ENCODE measurements at places on chromosomes 12 and 14.

DNA sequence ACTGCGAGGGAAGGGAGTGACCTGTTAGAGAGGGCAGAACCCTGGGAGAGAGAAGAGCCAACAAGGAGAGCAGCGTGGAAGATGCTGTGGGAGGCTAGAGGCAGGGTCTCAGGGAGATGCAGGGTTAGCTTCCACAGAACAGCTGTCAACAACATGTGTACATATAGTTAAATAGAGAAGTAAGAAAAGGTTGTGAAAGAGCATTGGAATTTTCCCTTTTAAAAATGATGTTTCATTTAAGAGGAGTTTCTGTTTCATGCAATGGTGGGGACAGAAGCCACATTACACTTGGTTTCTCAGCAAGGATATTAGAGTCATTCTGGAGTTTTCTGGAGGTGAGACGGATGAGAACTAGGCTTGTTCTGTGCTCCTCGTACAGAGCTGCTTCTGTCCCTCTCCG is 23.8 kb upstream of the TBC1D30 start:
- no peak for DNase-seq

- peak; percentile 39 for DNase-seq
Observed at GRCh38 chr12:69639400-69640016, 28.8 kb upstream of the LRRC10 start.

GRCh38 chr12:94589591-94590001 is 60.8 kb downstream of the TMCC3 start:
- DNase-seq: no peak

- DNase-seq: no peak
Observed at GRCh38 chr12:6807170-6807569, 14.5 kb upstream of the GPR162 start.

GRCh38 chr12:102487226-102487625 is 6.9 kb upstream of the IGF1 start:
- no peak for DNase-seq

GRCh38 chr12:101763246-101763931 is 24.1 kb upstream of the SYCP3 start:
- DNase-seq: no peak

- DNase-seq: no peak
Observed at GRCh38 chr12:113239288-113239771, 18.1 kb downstream of the TPCN1 start.

- DNase-seq: no peak
Observed at GRCh38 chr12:130161261-130162243, 712 bp upstream of the FZD10 start.

GRCh38 chr12:127546721-127547505 is 720.1 kb upstream of the TMEM132C start:
- no peak for DNase-seq

DNA sequence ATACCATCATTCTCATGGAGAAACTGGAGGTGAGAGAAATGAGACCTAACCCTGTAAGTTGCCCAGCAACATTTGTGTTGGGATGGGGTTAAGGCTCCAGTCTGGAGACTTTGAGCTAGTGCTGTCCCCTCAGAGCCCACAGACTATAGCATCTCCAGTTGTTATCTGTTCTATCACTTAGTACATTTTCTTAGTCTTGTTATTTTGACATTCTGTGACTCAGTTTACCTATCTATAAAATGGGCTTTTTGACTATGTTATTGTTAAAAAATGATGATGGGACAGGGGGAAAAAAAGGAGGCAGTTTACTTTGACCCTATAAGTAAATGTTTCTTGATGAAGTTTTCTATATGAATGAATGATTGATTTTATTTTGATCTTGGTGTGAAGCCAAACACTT is 45.8 kb upstream of the PTCSC3 start:
- no peak for DNase-seq

GRCh38 chr14:43898687-43899086 is 608.4 kb downstream of the FSCB start:
- no peak for DNase-seq

DNA sequence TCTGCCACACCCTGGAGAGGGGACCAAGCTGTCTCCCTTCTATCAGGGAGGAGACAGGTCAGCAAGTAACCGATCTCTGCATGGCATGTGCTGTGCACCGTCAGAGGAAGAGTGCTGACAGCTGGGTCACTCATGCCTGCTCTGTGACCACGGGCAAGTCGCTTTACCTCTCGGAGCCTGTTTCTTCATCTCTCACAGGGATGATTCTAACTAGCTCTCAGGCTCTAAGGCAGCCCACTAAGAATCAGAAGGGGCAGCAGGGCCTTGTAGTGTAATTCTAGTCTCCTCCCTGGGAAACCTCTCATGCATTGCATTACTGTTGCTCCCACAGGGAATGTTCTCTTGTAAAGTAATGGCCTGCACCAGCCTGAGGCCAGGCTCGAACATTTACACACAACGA is 11.9 kb downstream of the CD9 start:
- no peak for DNase-seq

DNA sequence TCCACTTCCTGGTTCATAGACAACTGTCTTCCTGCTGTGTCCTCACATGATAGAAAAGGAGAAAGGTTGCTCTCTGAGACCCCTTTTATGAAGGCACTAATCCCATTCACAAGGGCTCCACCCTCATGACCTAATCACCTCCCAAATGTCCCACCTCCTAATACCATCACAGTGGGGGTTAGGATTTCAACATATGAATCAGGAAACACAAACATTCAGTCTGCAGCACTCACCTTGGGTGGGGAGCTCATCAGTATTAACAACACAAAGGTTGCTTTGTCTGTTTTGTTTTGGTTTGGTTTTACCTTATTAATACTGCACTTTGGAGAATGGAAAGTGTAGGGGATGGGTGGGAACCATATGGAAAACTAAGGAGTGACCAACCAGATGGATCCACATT is 10.5 kb upstream of the SMCO2 start:
- no peak for DNase-seq

DNA sequence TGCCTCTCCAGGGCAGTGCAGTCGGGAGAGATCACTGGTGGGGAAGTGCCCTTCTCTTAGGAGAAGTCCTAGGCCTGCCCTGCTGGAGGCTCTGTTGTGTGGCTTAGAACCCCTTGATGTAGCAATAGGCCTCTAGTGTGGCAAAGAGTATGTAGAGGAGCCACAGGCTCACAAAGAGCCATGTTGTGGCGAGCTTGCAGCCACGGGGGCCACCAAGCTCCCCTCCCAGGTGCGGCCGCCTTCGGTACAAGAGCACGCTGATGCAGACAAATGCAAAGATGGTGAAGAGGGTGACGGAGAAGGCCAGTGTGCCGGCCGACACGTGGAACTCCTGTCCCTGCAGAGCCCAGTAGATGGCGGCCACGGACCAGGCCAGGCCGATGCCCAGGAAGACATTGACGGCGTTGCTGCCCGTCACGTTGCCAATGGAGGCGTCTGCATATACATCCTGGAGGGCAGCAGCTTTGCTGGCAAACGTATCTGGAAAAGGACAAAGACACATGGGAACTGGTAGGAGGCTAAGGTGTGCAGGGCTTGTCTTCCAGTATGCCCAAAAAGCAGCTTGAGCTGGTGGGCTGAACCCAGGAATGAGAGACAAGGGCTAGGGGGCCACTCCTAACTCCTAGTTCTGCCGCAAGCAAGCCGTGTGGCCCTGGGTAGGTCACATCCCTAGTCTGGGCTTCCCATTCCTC is 142.8 kb downstream of the SLC8A3 start:
- DNase-seq: no peak

- DNase-seq: no peak
Observed at GRCh38 chr14:66425402-66425801, 60.8 kb upstream of the CCDC196 start.

DNA sequence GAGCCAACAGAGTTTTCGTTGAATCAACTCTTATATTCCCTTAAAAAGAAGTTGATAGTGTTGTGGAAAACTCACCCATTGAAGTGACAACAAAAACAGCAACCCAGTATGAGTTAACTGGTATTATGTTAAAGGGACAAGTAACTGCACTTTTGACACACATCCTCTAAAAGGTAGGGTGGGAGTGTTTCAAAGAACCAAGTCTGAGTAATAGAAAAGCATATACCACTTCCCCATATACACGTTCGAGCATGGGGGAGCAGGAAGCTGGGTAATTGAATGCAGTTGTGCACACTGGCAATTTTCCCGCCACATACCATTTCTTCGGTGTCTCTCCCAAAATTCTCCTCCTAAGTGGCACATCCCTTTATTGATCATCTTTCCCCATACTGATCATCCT is 31.5 kb downstream of the IFNG-AS1 start:
- no peak for DNase-seq

DNA sequence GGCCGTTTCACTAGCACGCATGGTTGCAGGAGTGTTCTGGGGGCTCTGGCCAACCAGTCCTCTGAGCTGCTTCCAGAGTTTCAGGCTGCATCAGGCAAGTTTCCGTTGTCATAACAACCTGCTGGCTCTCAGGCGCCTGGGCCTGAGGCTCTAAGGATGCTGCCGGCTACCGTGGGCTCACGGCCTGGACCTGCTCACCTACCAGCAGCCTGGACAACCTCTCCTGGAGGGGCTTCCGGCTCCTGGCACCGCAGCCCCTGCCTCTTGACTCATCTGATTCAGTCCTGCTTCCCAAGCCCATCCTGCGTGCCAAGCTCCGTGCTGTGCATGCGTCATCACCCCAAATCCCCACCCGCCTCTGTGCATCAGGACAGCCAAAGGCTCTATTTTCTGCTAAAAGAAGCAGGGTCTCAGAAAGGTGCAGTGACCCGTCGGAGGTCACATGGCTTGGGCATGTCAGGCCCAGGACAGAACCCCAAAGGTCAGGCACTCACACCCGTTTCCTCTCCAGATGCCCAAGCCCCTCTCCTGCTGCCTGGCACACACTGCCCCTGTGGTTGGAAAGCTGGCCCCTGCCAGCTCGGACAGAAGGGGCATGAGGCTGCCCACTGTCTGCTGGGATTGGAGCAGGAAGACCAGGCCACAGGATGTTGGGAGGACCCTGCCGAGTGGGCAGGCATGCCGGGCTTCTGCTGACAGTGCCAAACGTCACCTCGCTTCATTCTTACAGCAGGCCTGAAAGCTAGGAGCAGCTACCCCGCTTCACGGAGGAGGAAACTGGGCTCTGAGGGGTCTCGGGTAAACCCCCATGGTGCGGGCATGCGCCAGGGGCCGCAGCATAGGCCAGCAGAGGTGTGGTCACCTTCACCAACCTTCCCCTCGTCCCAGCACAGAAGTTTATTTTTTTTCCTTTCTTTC is 5.7 kb downstream of the BEGAIN start:
- DNase-seq: no peak

DNA sequence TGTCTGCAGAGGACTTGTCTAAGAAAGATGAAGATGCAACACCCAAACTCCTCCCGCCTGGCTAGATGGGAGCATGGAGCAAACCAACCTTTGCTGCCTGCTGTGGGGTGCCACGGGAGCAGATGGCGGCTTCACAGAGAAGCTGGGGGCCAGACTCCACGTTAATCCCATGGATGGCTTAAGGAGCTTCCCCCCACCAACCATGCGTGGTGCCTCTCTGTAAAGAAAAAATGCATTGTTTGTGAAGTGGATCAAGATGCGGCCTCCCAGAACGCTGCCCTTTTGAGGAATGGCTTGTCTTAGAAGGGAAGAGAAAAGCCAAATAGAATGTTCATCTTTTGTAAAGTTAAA is 15.6 kb downstream of the MVK start:
- no peak for DNase-seq

- no peak for DNase-seq
Observed at GRCh38 chr14:67646131-67646530, 26.4 kb downstream of the ARG2 start.

DNA sequence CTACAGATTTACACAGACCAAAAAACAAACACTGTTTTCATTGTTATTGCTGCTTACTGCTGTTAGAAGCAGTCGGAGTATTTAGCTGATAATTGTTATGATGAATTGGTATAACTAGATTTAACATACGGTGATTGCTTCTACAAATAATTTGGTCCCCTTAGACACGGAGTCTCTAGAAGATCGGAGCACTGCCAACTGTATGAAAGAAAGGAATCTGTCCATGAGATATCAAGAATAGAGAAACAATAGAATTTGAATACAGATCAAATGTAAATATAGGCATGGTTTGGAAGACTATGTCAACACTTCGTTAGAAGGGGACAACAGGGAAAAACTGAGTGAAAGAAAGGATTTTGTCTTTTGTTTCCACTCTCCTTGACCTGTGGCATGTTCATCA is 110.9 kb downstream of the PPP2R5E start:
- DNase-seq: no peak

DNA sequence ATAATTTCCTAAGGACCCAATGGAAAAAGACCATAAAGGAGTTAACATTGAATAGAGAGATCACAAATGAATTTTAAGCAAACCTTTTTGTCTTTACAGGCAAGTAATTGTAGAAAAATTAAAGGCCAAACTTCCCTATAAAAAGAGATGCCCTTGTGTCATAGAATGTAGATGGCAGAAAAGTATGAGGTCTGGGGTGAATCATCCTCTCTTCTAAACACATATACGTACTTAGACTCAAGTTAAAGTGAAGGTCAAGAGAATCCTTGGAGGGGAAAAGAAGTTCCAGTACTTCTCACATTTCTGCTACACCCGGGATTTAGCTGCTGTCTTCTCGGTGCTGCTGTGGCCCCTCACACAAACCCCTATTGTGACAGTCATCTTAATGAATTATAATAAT is 116.2 kb upstream of the ARID2 start:
- no peak for DNase-seq

- DNase-seq: no peak
Observed at GRCh38 chr14:100773331-100774163, 46.9 kb downstream of the DLK1 start.

- DNase-seq: no peak
Observed at GRCh38 chr14:69281450-69282169, 21.7 kb downstream of the GALNT16 start.

GRCh38 chr14:95667249-95667693 is 19.0 kb upstream of the TCL1B start:
- no peak for DNase-seq

DNA sequence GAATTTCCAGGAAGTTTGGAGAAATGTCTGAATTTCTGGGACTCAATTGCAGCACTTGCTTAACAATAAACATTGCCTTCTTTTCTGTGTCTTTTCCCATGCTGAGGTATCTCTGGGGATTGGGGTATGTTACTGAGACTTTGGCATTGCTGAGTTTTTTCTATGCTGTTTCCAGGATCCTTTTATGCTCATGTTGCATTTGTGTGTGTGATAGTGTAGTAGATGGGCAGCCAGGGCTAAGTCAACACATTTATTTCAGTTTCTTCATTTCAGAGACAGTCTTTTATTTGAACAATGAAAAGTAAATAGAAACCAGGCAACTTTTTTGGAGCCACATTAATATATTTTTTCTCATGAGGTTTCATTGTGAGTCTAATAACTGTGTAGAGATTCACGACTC is 1160.3 kb upstream of the TMEM132C start:
- no peak for DNase-seq

DNA sequence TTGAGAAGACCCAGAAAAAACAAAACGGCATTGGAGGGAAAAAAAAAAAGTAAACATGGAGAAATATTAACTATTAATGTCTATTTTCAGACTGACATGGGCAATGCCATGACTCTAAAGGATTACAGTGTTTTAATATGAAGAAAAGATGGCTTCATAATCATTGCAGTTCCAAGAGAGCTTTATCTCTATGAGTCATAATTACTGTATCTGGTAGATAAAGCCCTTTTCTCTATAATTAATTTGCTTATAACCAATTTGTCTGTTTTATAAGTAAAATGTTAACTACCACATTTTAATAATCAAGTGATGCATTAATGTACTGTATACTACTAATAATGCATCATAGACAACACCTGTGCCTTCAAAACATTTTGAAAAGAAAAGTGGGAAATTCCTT is 59.7 kb downstream of the CLIP1 start:
- no peak for DNase-seq

- DNase-seq: no peak
Observed at GRCh38 chr12:122194804-122195203, 8.7 kb upstream of the B3GNT4 start.

All from CD8-positive, alpha-beta memory T cell (primary cell).